ENCODE measurements at places on chromosomes 1 and 21.

DNA sequence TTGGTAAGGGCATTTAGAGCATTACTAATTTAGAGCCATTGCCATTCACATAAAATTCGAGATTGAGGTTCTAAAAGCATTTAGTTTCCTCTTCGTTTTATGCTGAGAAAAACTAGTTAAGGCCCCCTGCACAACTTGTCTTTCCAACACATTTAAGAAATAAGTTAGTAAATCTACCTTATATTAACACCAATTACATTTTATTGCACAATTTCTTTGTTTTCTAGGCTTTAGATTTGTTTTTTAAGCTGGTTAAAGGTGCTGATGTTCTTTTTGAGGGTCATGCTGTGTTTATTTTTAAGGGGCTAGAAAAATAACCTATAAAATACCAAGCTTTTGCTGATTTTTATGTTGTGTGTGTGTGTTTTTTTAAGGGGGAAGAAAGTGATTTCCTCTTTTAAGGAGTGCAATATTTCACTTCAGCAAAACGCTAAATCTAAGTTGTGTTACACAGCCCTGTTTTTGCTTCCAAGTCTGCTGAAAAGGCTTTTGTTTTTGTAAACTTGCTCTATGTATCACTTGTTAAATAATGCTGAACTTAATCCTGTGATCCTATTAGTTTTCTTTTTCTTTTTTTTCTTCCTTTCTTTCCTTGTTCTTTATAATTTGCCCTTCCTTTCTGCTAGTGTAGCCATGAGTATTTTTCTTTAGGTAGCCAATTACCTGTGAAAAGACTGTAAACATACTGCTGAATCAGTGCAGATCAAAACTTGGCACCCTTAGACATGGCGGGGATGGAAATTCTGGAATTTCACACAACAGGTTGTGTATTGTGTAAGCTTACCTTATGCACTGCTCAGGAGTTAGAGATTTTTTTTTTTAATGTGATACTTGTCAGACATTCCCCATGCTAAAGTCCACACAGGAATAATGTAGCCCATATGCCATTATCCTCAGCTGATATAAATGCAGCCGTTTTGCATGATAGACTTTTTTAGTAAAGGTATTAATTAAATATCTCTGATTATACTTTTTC lies 1.5 kb downstream of the CEPT1 start:
- no peak for DNase-seq

DNA sequence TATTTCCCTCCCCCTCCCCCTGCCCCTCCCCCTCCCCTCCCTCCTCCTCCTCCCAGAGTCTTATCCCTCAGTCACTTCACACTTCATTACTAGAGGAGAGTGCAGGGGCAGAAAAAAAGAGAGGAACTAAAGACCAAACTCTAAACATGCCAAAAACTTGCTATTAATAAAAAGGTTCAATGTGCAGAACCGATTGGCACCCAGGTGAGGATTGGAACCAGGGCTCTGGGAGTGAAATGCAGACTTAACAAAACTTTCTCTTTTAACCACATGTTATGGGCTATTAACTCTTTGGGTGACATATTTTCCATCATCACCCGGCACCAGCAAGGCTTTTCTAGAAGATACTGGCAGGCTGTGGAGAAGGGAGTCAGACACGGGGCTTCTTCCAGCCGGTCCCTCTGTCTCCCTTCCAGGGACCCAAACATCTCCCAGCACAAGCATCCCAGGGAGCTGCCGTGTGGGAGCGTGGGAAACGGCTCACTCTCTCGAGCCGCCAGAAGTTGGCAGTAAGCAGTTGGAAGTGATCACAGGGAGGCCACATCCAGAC lies 13.6 kb downstream of the NID1 start:
- no peak for DNase-seq

DNA sequence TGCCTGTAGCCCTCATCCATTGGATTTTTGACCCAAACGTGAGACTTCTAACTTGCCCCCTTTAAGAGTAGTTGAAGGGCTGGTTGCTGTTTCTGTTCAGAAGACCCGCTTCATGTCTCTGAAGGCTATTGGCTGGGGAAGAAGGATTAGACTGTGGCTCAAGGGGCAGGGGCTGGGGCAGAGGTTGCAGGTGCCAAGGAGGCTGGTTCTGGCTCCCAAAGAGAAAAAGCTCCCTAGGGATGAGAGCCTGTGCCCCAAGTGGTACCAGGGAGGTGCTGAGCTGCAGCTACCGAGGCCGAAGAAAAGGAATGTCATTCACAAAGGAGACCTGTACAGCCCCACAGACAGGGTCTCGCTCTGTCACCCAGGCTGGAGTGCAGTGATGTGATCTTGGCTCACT lies 5.8 kb downstream of the WNT3A start:
- no peak for DNase-seq

DNA sequence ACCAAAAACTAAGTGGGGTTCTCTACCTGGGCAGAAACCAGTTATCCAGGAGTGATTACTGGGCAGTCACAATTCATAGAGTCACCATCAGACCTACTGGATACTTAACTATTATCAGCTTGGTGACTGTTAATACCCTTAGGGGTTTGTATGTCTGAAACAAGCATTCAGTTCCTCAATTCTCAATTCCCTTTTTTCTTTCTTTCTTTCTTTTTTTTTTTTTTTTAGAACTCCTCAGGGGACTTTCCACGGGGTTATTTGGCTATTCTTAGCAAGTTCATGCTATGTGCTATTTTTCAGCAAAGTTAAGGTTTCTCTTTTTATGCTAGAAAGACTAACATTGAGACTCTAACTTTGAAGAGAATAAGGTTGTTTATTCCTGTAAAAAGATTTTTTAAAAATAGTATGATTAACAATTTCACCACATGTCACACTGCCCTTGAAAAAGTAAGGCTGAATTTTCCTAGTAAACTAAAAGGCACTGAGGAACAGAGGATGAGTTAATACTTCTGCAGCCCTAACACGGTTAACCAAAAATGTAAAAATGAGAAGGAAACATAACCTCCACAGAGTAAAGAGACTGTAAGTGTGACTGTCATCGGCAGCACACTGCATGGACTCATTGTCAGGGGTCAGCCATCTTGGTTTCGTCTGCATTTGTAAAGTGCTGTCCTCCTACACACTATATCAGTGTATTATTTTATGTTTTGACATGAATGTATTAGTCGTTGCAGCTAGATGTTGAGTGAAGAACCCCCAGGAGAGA lies 310.2 kb downstream of the NTNG1 start:
- no peak for DNase-seq

DNA sequence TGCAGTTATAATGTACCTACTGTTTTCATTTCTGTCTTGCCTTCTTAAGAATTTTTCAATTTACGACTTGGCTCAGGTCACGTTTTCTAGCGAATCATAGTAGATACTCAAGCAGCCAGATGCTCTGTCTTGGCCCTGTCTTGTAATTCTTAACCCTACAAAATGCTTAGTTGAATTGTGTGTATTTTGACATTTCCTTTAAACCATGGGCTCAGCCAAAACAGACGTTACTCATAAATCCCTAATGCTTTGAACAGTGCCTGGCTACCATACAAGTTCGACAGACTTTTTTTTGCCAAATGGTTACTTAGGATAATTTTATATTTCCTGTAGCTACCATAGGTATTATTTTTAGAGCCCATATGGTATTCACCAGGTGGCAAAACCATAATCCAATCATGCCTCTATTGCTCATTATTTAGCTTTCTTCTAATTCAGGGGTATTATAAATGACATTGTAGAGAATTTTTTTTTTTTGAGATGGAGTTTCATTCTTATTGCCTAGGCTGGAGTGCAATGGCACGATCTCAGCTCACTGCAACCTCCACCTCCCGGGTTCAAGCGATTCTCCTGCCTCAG lies 54.3 kb downstream of the KCNK1 start:
- no peak for DNase-seq

GRCh38 chr1:171784784-171785183 lies 3.3 kb downstream of the METTL13 start:
- no peak for DNase-seq

GRCh38 chr1:187009320-187009719 lies 180.6 kb downstream of the PLA2G4A start:
- no peak for DNase-seq

- DNase-seq: no peak
Measured at GRCh38 chr1:229440851-229441537, 7.1 kb upstream of the ACTA1 start.

DNA sequence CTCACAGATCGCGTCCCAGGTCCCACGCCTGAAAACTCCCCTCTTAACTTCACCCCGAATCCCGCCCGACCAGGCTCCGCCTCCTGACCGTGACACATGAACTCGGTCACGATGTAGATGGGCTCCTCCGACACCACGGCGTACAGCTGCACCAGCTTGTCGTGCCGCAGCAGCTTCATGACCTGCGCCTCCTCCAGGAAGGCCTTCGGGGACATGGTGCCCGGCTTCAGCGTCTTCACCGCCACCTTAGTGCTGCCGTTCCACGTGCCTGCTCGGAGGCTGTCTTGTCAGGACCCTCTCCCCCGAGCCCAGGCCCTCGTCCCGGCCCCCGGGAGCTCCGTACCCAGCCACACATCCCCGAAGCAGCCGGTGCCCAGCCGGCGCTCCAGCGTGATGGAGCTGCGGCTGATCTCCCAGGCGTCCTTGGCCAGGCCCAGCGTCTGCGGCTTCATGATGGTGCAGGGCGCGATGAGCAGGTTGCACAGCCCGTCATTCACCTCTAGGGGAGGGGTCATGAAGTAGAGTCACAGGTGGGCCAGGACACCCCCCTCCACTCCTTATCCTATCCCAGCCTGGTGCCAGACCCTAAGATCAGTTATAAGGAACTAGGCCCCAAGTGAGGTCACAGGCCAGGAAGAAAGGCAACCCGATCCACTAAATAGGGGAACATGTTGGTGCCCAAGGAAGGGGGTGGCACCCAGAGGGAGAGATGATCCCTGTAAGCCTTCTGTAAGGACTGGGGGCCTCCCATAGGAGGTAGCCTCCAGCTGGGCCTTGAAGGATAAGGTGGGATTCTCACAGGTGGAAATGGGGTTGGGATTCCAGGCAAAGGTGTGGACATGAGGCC lies 11.6 kb upstream of the AHDC1 start:
- no peak for DNase-seq

- no peak for DNase-seq
Measured at GRCh38 chr1:198416296-198416695, 124.2 kb downstream of the ATP6V1G3 start.

DNA sequence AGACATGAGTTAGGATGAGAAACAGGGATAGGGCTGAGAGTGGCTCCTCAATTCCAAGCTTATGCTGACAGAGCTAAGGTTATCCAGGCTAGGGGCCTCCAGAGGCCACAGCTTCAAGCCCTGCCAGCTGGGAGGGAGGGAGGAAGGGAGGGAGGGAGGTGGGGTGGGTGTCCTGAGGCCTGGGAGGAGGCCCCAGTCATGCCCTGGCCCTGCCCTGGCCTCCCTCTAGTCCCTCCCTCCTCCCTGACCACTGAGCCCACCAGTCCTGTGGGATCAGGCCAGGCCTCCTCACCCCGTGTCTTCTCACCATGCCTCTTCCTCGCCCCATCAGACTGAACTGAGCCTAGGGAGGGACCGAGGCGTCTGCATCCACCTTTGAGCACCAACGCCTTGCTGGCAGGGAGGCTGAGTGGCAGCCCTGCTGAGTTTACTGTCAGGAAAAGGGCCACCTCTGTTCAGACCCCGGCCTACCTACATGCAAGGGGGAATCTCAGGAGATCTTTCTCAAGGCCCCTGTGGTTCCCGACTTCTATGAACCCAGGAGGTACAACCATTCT lies 116.1 kb downstream of the NPHP4 start:
- no peak for DNase-seq

DNA sequence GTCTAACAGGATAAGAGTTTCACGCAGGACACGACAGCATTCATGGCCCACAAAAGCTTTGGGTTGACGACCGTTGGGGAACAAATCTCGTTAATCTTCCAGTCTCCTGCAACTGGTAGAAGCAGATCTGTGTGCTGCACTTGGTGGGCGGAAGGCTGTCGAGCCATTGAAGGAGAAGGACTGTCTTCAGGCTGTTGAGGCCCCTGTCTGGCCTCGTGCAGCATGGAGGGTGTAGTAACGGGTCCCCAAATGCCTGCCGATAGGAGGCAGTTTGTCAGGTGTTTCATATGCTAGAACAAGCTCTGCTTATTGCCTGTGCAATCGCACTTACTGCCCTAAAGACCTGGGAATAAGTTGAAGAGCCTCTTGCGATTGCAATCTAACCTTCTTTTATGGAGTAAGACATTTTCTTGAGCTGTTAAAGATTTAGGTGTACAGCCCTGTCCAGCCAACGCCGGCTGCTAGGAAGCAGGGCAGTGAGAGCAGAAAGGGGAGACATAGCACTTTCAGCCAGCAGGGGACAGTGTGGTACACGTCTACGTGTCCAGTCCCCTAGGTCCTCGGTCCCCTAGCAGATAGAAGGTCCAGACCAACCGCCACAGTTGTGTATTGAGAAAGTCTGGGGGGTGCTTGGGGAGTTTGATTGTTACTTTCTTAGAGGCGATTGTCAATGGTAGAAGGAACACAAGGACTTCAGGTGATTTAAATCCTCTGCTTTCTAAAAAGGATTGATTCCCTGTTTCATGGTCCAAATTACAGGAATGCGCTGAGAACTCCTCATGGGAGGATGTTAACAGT lies 102.3 kb upstream of the TMPRSS2 start:
- no peak for DNase-seq

GRCh38 chr1:96059276-96059675 lies 662.3 kb upstream of the PTBP2 start:
- no peak for DNase-seq

GRCh38 chr1:27884006-27884954 lies 11.9 kb downstream of the THEMIS2 start:
- no peak for DNase-seq

DNA sequence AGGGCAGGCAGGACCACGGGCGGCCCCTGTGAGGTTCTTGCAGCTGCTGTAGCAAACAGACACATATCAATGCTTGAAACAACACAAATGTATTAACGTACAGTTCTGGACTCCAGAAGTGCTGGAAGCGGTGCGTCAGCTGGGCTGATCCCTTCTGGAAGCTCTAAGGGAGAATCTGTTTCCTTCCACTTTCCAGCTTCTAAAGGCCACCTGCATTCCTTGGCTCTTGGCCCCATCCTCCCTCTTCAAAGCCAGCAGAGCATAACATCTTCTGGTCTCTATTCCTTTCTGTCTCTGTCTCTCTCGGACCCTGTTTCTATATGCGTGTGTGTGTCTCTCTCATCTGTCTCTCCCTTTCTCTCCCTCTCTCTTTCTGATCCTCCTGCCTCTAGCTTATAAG lies 102.3 kb downstream of the SPSB1 start:
- no peak for DNase-seq

- DNase-seq: no peak
Measured at GRCh38 chr1:76425201-76426145, 350.9 kb downstream of the ST6GALNAC3 start.

- DNase-seq: no peak
Measured at GRCh38 chr1:246001142-246001836, 505.8 kb downstream of the SMYD3 start.

Measured in NCI-H1417 treated with DMSO at 0.1 percent for 48 hours (cell line).